ENCODE measurements at places on chromosomes 4 and X.

DNA sequence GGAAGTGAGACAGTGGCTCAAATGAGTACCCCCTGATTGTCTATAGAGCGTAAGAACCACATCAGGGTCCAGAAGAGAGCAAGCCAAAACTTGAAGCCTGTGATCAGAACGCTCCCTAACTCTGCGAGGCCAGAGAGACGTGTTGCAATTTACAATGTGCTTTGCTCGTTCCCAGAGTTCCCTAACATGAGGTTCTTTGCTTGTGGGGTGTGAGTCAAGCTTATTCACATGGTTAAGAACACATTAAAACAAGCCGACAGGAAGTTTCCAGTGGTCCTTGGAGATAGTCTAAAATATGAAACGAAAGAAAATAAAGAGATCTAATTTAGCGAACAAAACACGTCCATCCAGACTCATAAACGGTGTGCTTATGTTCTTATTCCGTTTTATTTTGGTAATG lies 702.3 kb downstream of the TRIML1 start:
- DNase-seq, result no peak

- no peak for DNase-seq
Measured at GRCh38 chr4:126708716-126709115, 924.0 kb upstream of the INTU start.

- peak; percentile 5 for DNase-seq
Measured at GRCh38 chr4:15003891-15004738, 1.8 kb downstream of the CPEB2 start.

DNA sequence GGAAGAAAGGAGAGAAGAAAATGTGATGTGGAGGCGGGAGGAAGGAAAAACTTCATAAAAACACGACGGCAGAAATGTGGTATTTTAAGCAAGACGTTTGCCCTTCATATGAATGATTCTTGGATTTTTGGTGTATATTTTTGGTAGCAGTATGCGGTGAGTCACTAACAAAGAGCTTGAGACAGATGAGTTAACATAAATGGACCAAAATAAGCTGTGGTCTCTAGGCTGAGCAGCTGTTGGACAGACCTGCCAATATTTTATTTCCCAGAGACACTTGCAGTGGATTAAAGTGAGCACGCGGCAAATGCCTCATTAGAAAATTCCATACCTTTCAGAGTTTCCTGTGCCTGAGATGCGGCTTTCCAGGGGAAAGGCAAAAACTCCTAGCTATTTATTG lies 43.1 kb upstream of the RPS6KA3 start:
- no peak for DNase-seq

GRCh38 chrX:118633530-118633929 lies 93.9 kb upstream of the IL13RA1 start:
- DNase-seq, result no peak

DNA sequence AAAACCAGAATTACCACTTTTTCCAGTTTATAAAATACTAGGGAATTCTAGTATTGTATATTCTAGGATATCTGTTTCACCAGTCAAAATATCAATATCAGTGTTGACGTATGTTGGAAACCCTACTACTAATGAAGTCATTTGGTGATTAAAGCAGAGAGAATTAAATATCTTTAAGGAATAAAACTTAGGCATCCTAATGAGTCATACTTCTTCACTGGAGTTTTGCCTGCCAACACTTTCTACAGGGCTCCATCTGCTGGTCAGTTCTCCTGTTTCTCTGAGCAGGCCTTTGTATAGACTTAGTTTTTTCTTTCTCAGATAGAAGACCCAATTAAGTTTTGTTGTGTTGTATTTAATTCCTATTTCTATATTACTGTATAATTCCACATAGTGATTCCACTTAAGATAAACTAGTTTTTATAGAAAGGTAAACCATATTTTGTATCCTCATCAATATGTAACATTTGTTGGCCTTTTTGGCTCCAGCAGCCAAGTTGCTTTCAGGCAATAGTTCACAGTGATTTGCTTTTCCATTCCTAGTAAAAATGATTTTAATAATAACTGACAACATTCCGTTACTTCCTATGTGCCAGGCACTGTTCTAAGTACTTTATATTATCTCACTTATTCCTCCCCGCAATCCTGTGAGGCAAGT lies 3.5 kb downstream of the AP1AR start:
- peak; percentile 26 for DNase-seq

- no peak for DNase-seq
Measured at GRCh38 chrX:54492340-54492739, 3.7 kb downstream of the FGD1 start.

All from activated CD8-positive, alpha-beta memory T cell treated with anti-CD3 and anti-CD28 coated beads for 4 hours (primary cell).